ENCODE measurements at places on chromosomes 12 and 14. TPM values are rescaled to one million over a fixed set of nuclear protein-coding genes. Genes with fewer than 3 reads are reported as not detected.

CPNE6 gene
- total RNA-seq: not detected

CLBA1 gene
- 1.2 TPM for total RNA-seq

KRT86 gene
- 0.12 TPM for total RNA-seq

TSPAN11 gene
- not detected for total RNA-seq

PRIMA1 gene
- not detected for total RNA-seq

Measured in activated CD4-positive, alpha-beta memory T cell treated with anti-CD3 and anti-CD28 coated beads for 36 hours (primary cell).